Stimulated activated CD8-positive, alpha-beta memory T cell treated with anti-CD3 and anti-CD28 coated beads, Interleukin-2, amount 100 ng/mL, for 1 hour (primary cell): ENCODE measurements at places on chromosomes 2 and 18.

DNA sequence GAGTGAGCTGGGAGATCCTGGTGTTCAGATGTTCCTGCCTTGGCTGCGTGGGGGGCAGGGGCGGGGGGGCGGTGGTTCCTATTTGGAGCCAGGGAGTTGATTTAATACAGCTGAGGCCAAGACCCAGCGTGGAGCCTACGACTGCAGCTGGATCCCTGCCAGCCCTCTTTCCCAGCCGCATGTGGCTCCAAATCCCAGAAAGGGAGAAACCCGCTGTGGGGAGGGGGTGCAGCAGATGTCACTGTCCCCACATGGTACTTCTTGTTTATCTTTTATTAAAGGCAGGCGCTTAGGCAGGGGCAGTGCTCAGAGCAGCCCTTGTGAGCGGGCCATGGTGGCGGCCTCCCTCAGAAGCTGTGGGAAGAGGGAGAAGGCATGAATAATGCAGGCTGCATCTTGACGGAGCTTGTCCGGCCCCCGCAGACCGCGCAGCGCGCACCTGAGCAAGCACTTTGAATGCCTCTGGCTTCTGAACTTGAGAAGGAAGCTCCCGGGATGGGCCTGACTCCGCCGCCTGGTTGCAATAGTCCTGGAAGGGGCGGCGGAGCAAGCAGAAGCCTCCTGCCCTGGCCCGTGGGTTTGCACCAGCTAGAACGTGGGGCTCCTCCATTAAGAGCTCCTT, 112.1 kb downstream of the GLI2 start:
- DNase-seq = no peak

- no peak for DNase-seq
Measured at GRCh38 chr2:27569398-27569797, 13.4 kb upstream of the ZNF512 start.

DNA sequence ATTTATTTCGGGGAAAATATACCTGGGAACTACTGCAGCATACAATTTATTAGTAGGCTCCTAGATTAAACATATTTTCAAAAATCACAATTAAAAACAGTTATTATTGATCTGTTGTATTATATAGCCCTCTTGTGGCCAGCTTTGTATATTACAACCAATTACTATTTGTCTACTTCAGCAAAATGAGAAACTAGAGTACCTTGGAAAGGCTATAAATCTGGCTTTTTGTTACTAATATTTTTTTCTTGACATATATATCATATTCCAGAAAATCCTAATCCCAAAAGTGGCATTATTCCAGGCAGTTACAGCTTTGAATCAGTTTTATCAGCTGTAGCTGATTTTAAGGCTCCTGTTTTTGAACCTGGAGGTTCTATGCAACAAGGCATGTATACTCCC, 101.2 kb downstream of the UBR3 start:
- DNase-seq = no peak

- DNase-seq = no peak
Measured at GRCh38 chr18:12659904-12660605, 2.1 kb upstream of the SPIRE1 start.

DNA sequence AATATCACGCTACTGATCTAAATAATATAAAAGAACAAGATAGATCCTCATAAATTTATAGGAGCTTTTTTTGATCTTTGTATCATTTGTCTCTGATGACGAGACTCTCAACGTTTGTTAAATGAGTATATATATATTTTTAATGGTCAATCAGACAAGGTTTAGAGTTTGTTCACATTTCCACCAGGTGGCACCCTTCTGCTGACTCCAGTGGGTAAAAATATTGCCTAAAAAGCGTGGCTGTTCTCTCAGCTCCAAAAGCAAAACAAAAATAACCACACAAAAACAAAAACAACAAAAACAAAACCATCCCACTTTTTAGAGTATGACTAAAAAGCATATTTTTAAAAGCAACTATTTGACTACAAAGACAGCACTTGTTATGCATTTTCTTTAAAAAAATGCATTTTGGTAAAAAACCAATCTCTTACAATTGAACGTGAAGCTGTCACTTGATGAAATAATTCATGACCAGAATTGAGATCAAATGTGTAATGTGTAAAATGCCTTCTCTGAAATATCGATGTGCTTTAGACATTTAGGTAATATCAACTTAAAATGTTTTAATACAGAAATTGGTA, 723.2 kb downstream of the DPP10 start:
- DNase-seq = no peak
